ENCODE measurements at places on chromosomes 7 and 10.

GRCh38 chr10:12547301-12547771 lies 198.0 kb downstream of the CAMK1D start:
- DNase-seq, result no peak

DNA sequence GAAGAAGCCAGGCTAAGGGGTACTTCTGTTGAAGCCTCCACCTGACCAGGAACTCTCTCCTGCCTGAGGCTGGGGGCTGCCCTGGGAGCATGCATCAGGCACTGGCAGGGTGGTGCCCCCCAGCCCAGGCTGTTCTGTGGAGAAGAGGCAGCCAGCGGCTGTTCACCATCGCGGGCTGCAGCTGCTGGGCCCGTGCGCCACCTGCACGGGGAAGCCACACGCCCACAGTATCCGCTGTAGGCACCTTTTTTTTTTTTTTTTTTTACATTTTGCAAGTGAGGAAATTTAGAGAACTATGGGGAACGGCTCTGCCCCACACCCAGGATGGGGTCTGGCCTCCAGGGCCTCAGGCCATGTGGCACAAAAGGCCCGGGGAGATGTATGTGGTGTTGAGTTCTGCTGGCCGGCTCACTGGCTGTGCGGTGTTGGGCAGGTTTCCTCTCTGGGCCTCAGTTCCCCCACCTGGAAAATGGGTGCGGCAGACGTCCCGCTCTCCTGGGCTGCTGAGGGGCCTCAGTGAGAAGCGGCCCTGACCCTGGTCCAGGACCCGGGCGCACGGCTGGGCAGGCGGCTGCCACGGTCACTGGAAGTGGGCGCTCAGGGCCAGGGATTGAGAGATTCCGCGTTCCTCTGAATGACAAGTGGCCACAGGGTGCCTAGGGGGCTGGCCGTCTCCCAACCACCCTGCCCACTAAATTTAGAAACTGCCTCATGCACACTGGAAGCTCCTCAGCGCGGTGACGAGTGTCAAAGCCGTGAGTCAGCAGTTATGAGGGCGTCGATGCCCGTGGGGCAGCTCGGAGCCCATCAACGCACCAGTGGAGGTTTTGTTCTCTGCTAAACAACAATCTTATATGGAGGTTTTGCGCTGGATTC lies 8.8 kb upstream of the INTS1 start:
- DNase-seq, result no peak

DNA sequence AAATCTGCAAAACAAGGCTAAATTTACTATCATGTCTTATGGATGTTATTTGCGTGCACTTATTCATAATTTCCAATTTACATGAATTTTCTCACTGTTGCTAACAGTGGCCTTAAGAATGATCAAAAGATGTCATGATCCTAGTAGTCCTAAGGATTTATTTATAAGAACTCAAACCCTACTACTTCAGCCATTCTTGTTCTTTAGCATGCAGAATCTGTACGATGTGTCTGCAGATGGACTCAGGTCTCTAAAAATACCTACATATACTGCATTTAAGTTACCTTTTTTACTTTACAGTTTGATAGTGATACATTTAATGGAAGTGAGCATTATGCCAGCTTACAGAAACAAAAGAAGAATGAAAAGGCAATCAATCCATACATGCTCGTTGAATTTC lies 91.2 kb downstream of the ZNF277 start:
- no peak for DNase-seq

GRCh38 chr7:76315364-76315763 lies 12.9 kb downstream of the HSPB1 start:
- no peak for DNase-seq

Data from NCI-H1105 (cell line).